ENCODE measurements at places on chromosomes 3 and 15. TPM values are rescaled to one million over a fixed set of nuclear protein-coding genes. Genes with fewer than 3 reads are reported as not detected.

GRCh38 chr15:37517191-37517895, 417.0 kb upstream of the MEIS2 start:
- no peak overlapping the region for H3K4me3 ChIP-seq
- no peaks in the 10 kb centered on the region for H3K27me3 ChIP-seq
- no peak for DNase-seq
- H3K27ac ChIP-seq: no peak overlapping the region
- H3K36me3 ChIP-seq: no peaks in the 10 kb centered on the region
- no peaks in the 10 kb centered on the region for H3K4me1 ChIP-seq

DNA sequence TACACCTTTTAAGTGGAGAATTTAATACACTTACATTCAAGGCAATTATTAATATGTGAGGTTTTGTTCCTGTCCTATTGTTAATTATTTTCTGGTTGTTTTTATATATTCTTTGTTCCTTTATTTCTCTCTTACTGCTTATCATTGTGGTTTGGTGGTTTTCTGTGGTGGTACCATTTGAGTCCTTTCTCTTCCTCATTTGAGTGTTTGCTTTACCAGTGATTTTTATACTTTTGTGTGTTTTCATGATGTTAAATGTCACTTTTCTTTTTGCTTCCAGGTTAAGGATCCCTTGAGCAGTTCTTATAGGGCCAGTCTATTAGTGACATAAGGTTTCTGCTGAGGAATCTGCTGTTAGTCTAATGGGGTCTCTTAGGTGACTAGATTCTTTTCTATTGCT, 116.5 kb downstream of the LRRK1 start:
- H3K27me3 ChIP-seq: peaks cover 35% of the 10 kb centered on the region
- no peak for DNase-seq
- H3K4me1 ChIP-seq: peaks cover 3% of the 10 kb centered on the region
- H3K27ac ChIP-seq: no peak overlapping the region
- no peaks in the 10 kb centered on the region for H3K36me3 ChIP-seq
- no peak overlapping the region for H3K4me3 ChIP-seq

The SLC12A8 gene
- total RNA-seq: 0.26 TPM

DNA sequence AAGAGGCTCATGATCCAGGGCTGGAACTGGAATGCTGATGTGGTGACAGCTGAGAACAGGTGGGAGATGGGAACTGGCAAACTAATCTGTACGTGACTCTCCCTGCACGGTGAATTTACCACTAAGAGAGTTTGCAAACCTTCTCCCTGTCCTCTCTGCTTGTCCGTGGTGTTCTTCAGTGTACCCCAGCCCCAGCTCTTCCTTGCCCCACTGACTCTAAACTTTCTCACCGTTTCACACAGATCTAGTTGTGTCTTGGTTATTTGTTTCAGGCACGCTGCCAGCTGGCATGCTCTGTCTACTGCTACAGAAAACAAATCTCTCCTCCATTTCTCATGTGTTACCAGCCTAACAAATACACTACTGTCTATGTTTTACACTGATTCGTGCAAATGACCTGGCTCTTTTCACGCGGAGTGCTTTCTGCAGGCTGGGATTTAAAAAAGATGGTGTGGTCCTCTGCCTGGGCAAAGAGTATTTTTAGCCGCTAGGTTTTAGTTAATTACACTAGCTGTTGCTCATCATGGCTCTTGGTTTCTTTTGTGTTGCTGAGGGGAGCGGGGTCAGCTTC, 192.7 kb upstream of the LRIG1 start:
- no peaks in the 10 kb centered on the region for H3K36me3 ChIP-seq
- H3K27me3 ChIP-seq: peaks cover 13% of the 10 kb centered on the region
- DNase-seq: no peak
- H3K4me3 ChIP-seq: no peak overlapping the region

DNA sequence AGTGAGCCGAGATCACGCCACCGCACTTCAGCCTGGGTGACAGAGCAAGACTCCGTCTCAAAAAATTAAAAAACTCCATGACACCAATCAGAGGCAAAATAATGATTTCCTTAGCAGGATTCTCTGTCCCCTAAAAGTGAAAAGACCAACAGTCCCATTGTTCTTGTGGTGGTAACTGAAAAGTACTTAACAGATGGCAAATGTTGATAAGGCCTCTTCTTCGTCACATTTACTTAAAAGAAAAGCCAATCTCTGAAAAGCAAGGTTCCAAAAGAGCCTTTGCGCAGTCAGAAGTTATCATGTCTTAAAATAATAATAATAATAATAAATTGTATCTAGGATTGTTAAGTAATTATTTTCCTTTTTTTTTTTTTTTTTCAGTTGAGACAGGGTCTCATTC, 56.0 kb upstream of the TASOR start:
- H3K27ac ChIP-seq: no peak overlapping the region
- H3K27me3 ChIP-seq: no peaks in the 10 kb centered on the region
- H3K4me1 ChIP-seq: peaks cover 27% of the 10 kb centered on the region
- DNase-seq: no peak

- no peaks in the 10 kb centered on the region for H3K36me3 ChIP-seq
- no peak overlapping the region for H3K27ac ChIP-seq
- no peaks in the 10 kb centered on the region for H3K27me3 ChIP-seq
Observed at GRCh38 chr15:55660153-55660552, 72.0 kb upstream of the PYGO1 start.

- no peak for DNase-seq
- H3K4me1 ChIP-seq: no peaks in the 10 kb centered on the region
- H3K36me3 ChIP-seq: no peaks in the 10 kb centered on the region
- H3K4me3 ChIP-seq: no peak overlapping the region
- no peak overlapping the region for H3K27ac ChIP-seq
Observed at GRCh38 chr3:93923006-93923405, 50.7 kb downstream of the PROS1 start.

The C3orf85 gene
- total RNA-seq: not detected

- no peak overlapping the region for H3K4me3 ChIP-seq
- H3K27me3 ChIP-seq: no peaks in the 10 kb centered on the region
- H3K36me3 ChIP-seq: no peaks in the 10 kb centered on the region
- DNase-seq: peak; percentile 39
- no peak overlapping the region for H3K27ac ChIP-seq
- peaks cover 53% of the 10 kb centered on the region for H3K4me1 ChIP-seq
Observed at GRCh38 chr3:106299300-106300098, 430.7 kb upstream of the CBLB start.

The OR5K2 gene
- not detected for total RNA-seq

- no peak for DNase-seq
- peak overlapping the region; percentile 5 for H3K27ac ChIP-seq
- no peak overlapping the region for H3K4me3 ChIP-seq
- H3K4me1 ChIP-seq: peaks cover 25% of the 10 kb centered on the region
- H3K27me3 ChIP-seq: no peaks in the 10 kb centered on the region
Observed at GRCh38 chr15:90362936-90363212, 10.8 kb downstream of the ZNF774 start.

The SLC12A1 gene
- not detected for total RNA-seq

The ST8SIA2 gene
- not detected for total RNA-seq

The PTX3 gene
- total RNA-seq: 0.23 TPM

The B3GNT5 gene
- 22.8 TPM for total RNA-seq

DNA sequence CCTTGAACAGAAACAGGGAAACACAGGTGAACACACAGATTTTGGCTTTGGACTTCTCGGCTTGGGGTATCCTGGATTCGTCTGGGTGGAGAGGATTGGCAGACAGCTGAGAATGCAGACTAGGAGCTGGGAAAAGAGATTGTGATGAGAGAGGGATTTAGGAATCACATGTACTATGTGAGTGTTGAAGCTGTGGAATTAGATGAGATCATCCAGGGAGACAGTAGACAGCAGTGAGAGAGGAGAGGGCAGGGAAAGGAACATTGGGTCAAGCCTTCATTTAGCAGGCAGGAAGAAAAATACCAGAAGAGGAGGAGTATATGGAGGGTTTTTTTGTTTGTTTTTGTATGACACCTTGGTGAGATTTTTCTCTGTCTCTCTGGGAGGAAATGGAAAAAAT, 262.1 kb upstream of the TBL1XR1 start:
- no peaks in the 10 kb centered on the region for H3K27me3 ChIP-seq
- DNase-seq: no peak
- no peak overlapping the region for H3K4me3 ChIP-seq
- H3K27ac ChIP-seq: no peak overlapping the region

The RBP2 gene
- not detected for total RNA-seq

The RARB gene
- not detected for total RNA-seq
